ENCODE measurements at places on chromosomes 16 and 17.

- no peak for DNase-seq
Observed at GRCh38 chr17:6660805-6661463, 9.4 kb downstream of the C17orf100 start.

- DNase-seq = no peak
Observed at GRCh38 chr16:71537643-71538042, 11.4 kb downstream of the CHST4 start.

- peak; percentile 11 for DNase-seq
Observed at GRCh38 chr17:11997972-11998233, 628 bp upstream of the ZNF18 start.

GRCh38 chr17:76405607-76405966 lies 21.2 kb downstream of the SPHK1 start:
- no peak for DNase-seq

GRCh38 chr17:53736516-53737240 lies 86.0 kb upstream of the KIF2B start:
- no peak for DNase-seq
